ENCODE measurements at places on chromosomes 12 and 14.

- no peak for DNase-seq
Measured at GRCh38 chr12:99068993-99069747, 424.1 kb downstream of the APAF1 start.

DNA sequence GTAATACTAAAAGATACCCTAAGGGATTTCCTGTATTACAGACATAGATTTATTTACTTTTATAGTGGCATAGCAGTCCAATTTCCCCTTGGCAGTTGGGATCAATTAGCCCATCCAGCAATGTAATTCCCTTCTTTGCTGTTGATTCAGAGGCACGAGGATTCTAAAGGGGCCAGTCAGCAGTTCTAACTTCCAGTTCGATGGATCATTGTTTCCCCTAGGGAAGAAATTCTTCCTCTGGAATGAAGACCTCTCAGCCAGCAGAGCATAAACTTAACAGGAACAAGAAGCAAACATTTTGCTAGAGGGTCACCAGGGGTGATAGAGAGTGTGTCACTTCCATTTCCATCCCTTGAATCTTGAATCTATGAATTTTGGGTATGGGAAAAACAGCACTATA is 395.7 kb upstream of the NOVA1 start:
- DNase-seq = no peak

- DNase-seq = no peak
Measured at GRCh38 chr12:14219156-14219555, 146.3 kb upstream of the ATF7IP start.

DNA sequence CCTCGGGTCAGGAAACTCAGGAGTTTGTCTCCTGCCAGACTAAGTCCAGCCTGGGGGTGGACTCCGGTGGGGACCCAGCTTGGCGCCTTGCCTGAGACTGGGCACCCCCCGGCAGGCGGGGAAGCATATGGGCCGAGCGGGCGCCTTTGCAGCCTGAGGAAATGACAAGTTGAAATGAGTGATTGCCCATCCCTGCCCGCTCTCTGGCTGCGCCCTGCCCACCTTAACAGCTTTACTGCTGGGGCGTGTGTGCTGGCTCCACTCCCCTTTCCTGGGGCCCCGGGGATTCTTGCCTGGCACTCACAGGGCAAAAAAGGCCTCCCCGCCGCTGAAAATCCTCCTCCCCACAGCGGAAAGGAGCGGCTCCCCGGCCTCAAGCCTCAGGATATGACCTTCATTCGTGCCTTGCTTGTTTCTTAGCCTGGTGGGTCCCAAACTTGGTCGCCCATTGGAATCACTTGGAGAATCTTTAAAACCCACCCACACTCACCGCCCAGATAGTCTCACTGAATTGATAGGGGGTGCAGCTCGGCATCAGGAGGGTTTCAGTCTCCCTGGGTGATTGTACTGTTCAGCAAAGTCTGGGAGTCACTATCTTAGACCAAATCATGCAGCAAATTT is 1.5 kb downstream of the RFLNA start:
- no peak for DNase-seq

DNA sequence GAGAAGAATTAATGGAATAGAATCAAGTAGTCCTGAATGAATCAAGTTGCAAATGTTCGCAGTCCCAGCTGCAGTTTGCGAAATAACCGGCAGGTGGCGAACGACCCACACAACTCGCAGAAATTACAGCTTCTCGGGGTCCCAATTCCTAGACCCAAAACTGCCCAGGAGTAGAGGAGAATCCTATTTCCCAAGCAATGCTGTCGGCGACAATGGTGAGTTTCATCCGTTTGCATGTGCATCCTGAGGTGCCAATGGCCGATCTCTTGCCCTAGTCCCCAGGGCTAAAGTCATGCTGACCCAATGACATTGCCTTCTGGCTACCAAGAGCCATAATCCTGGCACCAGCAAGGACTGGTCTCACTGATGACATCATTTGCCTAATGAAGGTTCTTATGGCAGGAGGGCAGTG is 8.5 kb upstream of the ASCL1 start:
- peak; percentile 56 for DNase-seq

- DNase-seq = peak; percentile 15
Measured at GRCh38 chr14:92207012-92207927, 85.5 kb downstream of the CPSF2 start.

DNA sequence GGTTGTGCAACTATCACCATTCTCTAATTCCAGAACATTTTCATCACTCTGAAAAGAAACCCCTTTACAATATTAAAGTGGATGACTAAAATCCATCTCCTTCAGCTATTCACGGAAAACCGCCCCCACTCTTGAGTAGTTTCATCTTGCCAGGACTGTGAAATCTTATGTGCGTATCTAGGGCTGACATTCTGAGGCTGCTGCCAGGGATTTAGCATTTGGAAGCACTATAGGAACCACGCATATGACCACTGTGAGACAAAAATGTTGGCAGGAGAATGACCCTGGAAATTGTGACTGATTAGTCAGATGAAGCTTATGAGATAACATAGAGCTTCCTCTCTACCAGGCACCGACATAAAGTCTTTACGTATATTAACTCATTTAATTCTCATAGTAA is 305.2 kb upstream of the PDE3A start:
- no peak for DNase-seq

- no peak for DNase-seq
Measured at GRCh38 chr12:4327293-4327692, 6.3 kb downstream of the TIGAR start.

- DNase-seq = no peak
Measured at GRCh38 chr12:90084018-90084417, 375.4 kb upstream of the ATP2B1 start.

DNA sequence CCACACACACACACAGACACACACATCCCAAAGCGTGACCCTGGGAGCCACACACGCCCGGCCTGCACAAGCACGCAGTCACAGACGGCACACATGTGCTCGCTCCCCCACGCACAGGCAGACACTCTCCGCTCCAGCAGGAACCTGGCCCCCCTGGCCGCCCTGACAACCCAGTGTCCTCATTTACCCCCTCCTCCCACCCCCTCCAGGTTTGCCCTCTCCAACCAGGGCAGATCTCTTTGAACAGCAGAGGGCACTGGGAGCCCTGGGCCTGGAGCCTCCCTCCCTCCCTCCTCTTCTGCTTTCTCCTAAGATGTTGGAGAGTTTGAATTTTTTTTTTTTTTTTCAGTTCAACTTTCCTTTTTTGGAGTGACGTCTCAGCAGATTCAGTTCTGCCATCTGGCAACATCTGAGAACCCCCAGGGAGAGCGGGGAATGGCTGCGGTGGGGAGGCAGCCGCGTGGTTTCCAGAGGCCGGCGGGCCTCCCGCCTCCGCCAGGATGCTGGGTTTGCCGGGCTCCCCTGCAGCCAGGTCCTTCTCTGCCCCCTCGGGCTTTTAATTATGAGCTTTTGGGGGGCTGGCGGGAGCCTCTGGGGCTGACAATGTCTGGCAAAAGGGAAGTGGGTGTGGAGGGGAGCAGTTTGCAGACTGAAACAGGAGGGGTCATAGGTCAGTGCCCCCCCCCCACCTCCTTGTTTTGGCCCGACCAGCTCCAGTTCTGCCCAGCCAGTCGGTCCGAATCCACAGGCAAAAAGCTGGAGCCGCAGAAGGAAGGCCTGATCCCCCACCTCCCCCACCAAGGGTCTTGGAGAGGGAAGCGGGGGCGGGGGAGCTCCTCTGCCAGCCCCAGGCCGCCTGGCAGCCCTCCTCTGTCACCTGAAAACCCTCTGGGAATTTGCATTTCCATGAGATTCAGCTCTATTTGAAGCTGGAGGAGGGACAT is 1.3 kb upstream of the NCOR2 start:
- DNase-seq = peak; percentile 52

DNA sequence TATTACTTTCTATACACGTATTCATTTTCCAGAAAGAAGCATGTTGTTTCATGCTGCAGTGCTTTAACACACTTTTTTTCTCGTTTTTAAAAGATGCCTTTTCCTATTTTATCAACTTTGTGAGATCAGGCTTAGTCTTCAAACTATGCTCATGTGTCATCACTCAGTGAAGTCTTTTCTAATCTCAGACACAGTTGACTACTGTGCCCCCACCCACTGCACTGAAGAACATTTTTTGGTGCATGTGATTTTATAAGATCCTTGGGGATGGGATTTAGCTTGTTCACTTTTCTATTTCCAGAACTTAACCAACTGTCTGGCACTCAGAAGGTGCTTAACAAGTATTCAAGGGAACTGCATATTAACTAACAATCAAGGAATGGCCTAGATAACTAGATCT is 85.5 kb downstream of the CDK17 start:
- no peak for DNase-seq

DNA sequence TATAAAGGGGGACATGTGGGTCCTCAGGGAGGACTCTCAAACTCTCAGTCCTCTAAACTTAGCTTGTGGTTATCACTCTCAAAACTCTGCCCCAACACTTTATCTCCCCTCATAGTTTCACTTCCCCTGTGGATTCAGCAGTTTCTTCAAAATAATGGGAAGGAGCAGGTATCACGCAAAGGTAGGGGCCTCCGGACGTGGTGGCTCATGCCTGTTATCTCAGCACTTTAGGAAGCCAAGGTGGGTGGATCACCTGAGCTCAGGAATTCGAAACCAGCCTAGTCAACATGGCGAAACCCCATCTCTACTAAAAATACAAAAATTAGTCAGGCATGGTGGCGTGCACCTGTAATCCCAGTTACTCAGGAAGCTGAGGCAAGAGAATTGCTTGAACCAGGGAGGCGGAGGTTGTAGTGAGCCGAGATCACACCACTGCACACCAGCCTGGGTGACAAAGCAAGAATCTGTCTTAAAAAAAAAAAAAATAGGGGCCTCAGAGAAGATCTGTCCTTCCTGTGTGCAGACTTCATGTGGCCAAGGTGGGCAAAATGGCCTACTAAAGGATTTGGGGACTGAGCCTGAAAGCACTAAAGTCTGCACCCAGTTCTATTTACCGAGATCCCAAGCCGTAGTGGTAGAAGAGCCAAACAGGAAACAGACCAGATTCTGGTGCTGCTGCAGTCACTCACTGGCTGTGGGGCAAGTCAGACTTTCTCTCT is 6.4 kb downstream of the ITGB7 start:
- DNase-seq = peak; percentile 50

- DNase-seq = no peak
Measured at GRCh38 chr14:30748343-30748742, 126.0 kb upstream of the COCH start.

GRCh38 chr12:1044199-1044598 is 53.2 kb downstream of the ERC1 start:
- no peak for DNase-seq

DNA sequence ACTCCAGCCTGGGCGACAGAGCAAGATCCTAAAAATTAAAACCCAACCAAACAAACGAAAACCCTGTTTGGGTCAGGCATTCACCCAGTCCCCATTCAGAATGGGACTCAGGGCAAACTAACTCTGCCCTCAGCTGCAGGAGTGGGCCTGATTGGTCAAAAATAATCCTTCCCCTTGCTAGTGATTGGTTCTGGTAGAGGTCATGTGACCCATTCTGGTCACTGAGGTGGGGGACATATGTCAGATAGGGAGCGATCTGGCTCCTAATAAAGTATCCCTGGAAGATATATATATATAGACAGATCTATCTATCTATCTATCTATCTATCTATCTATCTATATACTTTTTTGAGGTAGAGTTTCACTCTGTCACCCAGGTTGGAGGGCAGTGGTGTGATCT is 29.5 kb upstream of the MED13L start:
- peak; percentile 17 for DNase-seq

GRCh38 chr12:31353750-31354708 is 28.1 kb upstream of the SINHCAF start:
- DNase-seq = no peak

GRCh38 chr12:105882404-105882803 is 256.4 kb downstream of the NUAK1 start:
- DNase-seq = no peak

GRCh38 chr14:79564371-79564770 is 646.9 kb downstream of the DIO2 start:
- DNase-seq = no peak

DNA sequence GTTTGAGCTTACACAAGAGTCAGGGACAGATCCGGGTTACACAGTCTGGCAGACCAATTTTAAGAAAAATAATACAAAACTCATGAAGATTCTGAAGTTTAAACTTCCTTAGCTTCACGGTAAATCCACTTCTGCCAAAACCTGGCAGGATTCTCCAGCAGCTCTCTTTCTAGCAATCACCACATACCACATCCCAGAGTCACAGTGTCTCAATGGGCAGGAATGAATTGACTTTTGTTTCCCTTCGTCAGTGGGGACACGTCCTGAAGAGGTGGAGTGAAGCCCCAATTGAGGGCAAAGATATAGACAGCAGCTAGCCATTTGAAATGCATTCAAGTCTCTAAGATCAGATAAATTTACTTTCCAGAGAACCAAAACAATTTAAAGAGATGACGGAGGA is 117.1 kb upstream of the ARHGAP5 start:
- DNase-seq = no peak

DNA sequence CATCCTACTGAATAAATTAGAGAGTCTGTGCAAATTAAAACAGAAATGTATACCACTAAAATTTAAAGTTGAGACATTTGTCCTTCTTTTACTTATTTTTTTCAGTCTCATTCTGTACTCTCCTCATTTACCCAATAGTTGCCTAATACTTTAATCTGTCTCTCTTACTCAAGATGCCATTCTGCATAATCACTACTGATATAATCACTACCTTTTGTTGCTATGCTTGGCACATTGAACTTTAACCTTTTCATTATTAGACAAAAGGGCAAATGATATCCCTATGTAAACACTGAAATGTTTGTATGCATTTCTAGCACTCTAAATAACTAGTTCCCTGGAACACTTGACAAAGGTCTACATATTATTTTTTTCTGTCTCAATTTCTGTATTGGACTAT is 1108.3 kb upstream of the FLRT2 start:
- DNase-seq = no peak

GRCh38 chr12:7915661-7916403 is 20.2 kb downstream of the SLC2A3 start:
- no peak for DNase-seq

All from K562 (cell line).